ENCODE measurements at places on chromosomes 2 and 18.

DNA sequence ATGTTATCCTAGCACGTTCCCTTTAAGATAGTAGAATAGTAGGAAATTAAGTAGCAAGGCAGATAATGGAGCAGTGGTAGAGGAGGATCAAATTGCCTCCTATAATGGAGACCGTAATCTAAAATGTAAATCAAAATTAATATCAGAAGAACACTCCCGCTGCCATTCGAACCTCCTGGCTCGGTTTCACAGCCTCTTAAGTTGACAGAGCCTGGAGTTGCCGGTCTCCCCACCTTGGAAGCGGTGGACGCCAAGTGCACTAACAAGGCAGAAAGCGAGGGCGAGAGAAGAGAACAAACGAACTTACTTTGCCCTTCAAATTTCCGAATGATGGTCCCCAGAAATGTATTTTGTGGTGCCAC is 450 bp downstream of the KCNH7 start:
- no peak for DNase-seq

- DNase-seq = no peak
Observed at GRCh38 chr2:219618733-219619122, 8.7 kb upstream of the SLC4A3 start.

- no peak for DNase-seq
Observed at GRCh38 chr18:8287196-8287885, 321.9 kb upstream of the RAB12 start.

- no peak for DNase-seq
Observed at GRCh38 chr2:112577756-112578155, 6.7 kb upstream of the CHCHD5 start.

- DNase-seq = no peak
Observed at GRCh38 chr2:111898703-111899514, 502 bp downstream of the MERTK start.
